KBM-7 (cell line): ENCODE measurements at places on chromosomes 11 and 22.
A peak's percentile ranks its signal among the peaks of the same experiment; 100 is the strongest.

DNA sequence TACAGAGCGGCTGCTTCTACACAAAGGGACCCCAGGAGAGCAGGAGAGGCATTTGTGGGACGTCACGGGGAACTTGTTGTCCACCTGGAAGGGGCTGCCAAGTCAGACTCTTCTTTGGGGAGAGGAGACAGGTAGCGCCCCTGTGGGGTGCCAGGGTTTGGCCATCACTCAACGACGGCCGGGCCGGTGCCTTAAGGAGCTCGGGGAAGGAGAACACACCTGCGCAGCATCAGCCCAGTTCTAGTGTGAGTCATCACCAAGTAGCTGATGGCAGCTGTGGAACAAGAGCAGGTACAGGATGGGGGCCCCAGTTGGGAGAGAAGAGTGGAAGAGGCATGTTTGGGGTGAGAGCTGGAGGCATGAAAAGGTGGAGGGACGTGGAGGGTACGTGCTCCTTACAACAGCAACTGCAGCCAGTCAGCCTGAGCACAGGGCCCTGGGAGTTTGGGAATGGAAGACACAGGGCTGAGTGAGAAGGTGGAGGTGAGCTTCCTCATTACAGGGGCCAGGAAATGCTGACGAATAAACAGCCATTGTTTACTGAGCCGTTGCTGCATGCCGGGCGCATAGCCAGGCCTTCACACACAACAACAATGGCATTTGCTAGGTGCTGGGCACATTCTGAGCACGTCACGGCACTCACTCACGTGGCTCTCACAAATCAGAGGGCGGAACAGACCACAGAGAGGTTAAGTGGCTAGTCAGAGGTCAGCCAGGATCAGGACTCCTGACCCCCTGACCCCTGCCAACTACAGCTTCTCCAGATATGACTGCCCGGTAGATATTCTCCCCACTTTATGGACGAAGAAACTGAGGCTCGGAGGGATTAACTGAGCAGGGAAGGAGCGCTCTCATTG, 29.1 kb upstream of the TP53I11 start:
- no peak for DNase-seq

GRCh38 chr11:132244846-132245245, 874.4 kb downstream of the NTM start:
- no peak for DNase-seq

DNA sequence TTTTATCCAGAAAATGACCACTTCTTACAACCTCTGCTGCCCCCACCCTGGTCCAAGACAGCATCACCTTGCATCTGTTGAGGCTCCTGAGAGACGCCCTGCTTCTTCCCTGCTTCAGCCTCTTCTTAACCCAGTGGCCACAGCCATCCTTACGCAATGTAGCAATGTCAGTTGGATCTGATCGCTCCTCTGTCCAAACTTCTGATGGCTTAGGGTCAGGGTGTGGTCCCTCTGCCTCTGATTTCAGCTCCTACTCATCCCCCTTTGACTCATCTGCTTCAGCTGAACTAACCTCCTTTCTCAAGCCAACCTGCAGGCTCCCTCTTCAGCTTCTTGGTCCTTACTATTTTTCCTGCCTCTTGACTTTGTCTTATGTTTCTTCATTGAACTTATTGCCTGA, 280.8 kb downstream of the KIRREL3 start:
- DNase-seq = no peak

- peak; percentile 94 for DNase-seq
Observed at GRCh38 chr11:59144579-59145345, 2.1 kb downstream of the FAM111A start.

DNA sequence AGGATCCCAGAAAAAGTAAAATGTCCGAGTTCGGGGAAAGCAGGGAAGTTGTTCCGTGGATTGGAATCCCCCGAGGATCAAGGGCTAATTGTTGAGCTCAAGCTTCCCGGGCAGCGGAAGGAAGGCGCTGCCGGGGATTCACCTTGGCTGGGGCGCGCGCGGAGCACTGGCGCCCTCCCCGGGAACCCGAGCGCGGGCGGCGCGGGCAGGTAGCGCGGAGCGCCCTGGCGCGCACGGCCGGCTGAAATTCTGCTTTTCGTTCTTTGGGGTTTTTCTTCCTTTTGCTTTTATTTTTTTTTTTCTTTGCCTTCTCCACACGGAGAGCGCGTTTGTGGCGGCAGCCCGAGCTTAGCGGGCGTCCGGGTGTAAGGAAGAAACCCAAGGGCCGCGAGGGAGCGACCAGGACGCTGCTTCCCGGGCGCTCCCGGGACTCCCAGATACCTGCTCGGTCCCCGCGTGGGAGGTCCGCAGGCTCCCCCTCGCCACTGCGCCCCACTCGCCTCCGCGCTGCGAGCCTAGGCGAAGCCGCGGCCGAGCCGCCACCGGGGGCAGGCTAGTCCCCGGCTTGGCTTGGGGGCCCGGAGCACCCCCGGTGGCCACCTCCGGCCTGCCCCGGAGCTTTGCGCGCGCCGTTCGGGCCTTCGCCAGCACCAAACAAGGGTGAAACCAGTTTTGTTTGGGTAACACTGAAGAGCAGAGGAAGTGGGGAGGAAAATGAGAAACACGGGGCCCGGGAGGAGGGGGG, 4.8 kb upstream of the IGF2 start:
- DNase-seq = no peak

DNA sequence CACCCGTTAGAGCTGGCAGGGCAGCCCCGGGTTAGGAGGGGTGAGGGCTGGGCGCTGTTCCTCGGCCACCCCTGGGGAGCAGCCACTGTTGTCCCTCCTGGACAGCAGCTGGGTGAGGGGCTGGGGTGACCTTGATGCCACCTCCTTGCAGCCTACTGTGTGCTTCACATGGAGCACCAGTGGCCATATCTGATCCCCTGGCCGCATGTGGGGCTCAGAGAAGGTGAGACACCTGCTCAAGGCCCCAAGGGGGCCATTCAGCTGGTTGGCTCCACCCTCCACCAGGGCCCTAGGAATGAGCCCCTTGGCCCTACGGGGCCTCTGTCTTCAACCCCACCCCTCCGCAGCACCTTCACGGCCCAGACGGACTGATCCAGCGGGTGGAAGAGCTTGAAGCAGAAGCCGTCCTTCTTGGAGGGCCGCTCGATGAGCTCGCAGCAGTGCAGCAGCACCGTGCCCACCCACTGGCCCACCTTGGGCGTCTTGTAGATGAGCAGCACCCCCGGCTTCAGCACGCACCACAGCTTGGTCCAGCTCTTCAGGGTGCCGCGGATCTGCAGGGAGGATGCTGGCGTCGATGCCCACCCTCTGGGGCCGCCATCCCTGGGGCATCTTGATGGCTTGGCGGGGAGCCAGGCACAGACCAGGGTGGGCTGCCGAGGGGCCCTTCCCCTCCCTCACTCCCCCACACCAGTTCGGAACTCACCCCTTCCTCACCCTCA, 44.9 kb downstream of the OSBPL5 start:
- DNase-seq = no peak

DNA sequence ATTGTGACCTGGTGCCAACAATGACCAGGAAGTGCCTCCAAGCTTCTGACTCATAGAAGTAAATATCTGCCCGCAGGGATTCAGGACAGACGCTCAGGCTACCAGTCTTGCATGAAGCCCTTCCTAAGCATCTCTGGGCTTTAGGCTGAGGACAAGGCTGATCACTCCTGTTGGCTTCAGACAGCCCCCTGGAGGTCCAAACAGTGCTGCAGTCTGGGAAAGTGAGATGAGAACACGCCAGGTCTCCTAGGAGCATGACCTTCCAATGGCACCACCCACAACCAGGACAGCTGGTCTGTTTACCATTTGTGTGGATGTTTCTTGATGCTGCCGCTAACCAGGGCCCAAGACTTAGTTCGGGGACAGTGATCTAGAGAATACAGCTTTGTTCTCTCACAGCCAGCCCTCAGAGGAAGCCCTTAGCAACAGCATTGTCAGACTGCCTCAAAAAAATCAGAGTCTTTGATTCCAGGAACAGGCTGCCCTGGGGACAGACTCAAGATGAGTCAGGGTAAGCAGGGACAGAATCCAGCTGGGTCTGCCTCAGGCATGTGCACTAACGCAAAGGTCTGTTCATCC, 111.2 kb downstream of the ZNF280B start:
- no peak for DNase-seq

- DNase-seq = no peak
Observed at GRCh38 chr22:29470159-29470855, 9.7 kb upstream of the NEFH start.
